ENCODE measurements at places on chromosomes 6 and 20. TPM values are rescaled to one million over a fixed set of nuclear protein-coding genes. Genes with fewer than 3 reads are reported as not detected.

SCGN gene
- not detected for total RNA-seq

COQ3 gene
- total RNA-seq: 8.2 TPM

RHAG gene
- total RNA-seq: not detected

SNAP25 gene
- 1.1 TPM for total RNA-seq
